Activated CD8-positive, alpha-beta memory T cell treated with anti-CD3 and anti-CD28 coated beads for 48 hours (primary cell): ENCODE measurements at places on chromosomes 6 and 20.

GRCh38 chr6:126170978-126171382 is 168.9 kb upstream of the CENPW start:
- no peak for DNase-seq

- no peak for DNase-seq
Observed at GRCh38 chr6:51411496-51412125, 592.9 kb downstream of the TFAP2B start.

- no peak for DNase-seq
Observed at GRCh38 chr20:21570285-21570992, 56.6 kb upstream of the NKX2-2 start.

- no peak for DNase-seq
Observed at GRCh38 chr20:48761874-48762273, 65.9 kb downstream of the PREX1 start.

DNA sequence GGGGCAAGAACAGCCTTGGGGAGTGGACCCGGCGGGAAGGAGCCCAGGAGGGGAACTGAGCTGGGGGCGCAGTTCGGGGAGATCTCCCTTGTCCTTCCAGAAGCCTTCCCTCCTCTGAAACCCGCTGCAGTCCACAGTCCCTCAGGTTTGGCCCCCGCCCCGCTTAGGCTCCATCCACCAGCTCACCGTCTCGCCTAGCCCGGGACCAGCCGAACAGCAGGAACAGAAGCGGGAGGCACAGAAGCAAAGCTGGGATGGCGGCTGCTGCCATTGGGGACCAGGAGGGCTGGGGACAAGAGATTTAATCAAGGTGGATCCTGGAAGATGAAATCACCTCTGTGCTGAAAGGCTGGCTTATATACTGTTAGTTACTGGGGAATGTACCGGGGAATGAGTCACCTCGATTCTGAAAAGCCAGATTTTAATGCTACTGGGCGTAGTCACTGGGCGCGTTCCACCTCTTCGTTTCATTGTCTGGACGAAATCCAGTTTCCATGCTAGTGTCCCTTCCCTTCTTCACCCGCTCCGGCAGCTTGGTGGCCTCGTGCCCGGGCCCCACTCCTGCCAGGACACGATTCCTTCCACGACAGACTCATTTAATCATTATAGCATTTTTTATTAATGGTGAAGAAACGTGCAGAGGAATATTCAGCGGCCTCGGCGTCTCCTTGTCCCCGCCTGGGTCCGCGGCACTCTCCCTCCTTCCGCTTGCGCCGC is at the start of gene RAET1L:
RAET1L (minus strand) TSS at position 332 of the 717 bp plus-strand sequence; CDS start at position 271, 61 bp downstream.
- no peak for DNase-seq

DNA sequence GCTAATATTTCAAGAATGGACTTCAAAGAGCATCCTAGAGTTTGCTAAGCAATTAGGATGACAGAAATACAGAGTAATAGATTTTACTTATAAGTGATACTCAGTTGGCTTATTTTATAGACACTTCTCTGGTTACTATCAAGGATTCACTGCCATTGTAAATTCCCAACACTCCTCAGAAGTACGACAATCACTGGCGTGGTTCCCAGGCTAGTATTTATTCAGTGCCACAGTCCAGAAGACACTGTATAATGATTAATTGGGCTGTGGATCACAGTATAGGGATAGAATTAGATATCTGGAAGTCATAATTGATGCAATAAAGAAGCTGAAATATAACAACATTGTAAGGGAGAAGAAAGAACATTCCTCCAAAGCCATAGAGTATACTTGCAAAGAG is 15.7 kb downstream of the MANEA start:
- DNase-seq, result no peak

DNA sequence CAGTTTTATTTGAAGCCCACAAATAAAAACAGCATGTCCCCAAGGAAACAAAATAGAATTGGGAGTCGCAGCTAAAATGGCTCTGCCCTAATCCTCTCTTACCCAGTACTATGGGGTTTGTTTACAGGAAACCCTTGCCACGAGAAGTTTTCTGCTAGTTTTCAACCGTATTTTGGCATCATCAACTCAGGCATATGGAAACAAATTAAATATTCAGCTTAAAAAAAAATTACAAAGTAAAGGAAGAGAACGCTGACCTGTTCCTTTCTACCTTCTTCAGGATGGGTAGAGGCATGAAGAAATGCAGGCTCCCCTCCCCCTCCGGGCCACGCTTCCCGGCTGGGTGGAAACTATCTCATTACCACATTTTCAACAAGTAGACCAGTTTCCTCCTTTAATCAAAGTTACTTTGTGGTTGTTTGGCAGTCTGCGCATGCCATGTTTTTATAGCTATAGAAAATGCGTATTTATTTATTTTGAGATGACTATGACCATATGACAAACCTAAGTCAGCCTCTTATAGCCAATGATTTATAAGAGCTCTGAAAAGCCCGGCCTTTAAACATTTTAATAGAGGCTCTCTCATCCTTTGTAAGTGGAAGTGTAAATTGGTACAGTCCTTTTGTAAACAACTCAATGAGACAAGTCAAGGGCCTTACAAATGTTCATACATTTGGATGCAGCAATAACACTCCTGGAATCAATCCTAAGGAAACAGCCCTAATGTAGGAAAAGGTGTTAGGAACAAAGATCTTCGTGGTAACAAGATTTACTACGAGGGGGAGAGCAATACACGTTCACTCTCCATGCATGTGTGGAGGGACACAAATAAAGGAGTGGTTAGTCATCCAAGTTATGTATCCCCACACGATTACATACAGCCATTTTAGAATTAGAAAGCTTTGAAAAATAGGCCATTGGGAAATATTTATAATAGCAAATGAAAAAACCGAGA is 16.1 kb upstream of the ZNF217 start:
- DNase-seq, result peak; percentile 52

GRCh38 chr6:161686655-161687054 is 412.8 kb upstream of the AGPAT4 start:
- no peak for DNase-seq

- DNase-seq, result no peak
Observed at GRCh38 chr6:113293423-113293740, 563.8 kb upstream of the MARCKS start.

GRCh38 chr6:73074175-73074574 is 151.1 kb downstream of the KHDC1L start:
- DNase-seq, result no peak

- DNase-seq, result no peak
Observed at GRCh38 chr20:49510562-49511122, 28.2 kb upstream of the KCNB1 start.

- DNase-seq, result no peak
Observed at GRCh38 chr6:3052481-3053230, 15.6 kb upstream of the RIPK1 start.

DNA sequence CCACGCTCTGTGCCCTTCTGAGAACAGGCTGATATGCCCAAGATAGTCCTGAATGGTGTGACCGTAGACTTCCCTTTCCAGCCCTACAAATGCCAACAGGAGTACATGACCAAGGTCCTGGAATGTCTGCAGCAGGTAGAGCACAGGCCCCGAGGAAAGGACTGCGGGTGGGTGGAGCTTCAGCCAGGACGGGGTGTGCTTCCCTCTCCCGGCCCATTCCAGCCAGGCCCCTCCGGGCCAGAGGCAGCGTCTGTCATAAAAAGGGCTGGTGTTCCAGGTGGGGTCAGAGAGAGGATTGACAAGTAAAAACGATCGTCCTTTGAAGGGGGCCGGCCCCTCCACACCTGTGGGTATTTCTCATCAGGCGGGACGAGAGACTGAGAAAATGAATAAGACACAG is 1.3 kb downstream of the RTEL1 start:
- DNase-seq, result no peak

DNA sequence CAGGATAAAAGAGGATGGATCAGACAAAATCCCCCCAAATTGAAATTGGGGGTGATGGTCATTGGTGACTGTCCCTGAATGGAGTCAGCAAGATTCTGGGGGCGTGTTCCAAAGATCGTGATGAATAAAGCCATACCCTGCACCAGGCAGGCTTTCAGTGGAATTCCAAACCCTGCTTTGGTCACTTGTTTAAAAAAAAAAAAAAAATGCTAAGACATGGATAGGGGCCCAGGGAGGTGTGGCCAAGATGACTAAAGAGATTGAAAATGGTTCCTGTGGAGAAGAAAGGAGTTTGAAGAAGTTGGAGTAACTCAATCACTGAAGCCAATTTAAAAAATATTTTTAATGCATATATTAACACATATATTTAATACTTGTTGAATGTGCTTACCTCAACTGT is 161.4 kb upstream of the KCNG1 start:
- DNase-seq, result no peak

GRCh38 chr6:36098253-36098919 is 31.9 kb upstream of the MAPK13 start:
- DNase-seq, result no peak
